Dermis microvascular lymphatic vessel endothelial cell (primary cell): ENCODE measurements at places on chromosomes 11 and 22. TPM values are rescaled to one million over a fixed set of nuclear protein-coding genes. Genes with fewer than 3 reads are reported as not detected.

GRCh38 chr22:19876314-19876940 is 21.8 kb upstream of the GNB1L start:
- DNase-seq: no peak

DNA sequence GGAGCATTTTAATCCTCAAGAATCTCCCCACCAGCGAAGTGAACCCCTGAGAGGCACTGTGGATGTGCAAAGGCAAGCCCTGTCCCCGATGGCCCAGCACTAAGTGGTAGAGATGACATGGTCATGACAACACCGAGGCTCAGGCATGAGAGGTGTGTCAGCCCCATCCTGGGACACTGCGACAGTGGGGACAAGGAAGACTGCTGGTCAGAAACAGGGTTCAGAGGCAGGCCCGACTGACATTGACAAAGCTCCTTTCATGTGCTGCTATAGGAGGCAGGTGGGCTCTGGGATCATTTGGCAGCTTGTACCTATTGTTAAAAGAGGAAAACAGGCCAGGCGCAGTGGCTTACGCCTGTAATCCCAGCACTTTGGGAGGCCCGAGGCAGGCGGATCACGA is 54.3 kb upstream of the MYEOV start:
- DNase-seq: no peak

- DNase-seq: no peak
Measured at GRCh38 chr11:19398772-19399527, 158.2 kb upstream of the E2F8 start.

DNA sequence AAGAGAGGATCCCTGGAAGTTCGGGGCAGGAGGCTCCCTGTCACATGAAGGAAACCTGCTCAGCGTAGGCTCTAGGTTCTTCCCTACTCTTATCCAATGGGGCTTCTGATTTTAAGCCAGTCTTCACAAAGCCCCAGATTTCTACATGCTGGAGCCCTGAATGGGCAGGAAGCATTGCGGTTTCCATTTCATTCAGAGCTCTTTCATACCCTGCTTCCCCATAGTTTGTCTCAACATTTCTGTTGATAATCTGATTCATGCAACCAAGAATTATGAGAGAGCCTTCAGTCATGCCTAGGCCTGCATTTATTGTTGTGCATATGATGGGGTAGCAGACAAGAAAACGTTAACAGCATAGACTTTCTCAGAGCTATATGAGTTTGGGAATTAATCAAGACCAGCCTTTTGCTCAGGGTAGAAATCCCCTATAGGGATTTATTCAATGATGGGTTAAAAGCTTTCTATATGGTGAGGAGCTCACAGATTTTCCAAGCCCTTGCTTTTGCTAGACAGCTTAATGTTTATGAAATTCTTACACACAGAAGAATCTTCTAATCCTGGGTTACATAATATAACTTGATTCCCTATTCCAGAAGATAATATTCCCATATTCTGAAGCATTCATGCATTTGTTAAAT is 15.9 kb downstream of the OR51B4 start:
- no peak for DNase-seq

- no peak for DNase-seq
Measured at GRCh38 chr11:110985547-110985946, 260.0 kb upstream of the POU2AF2 start.

DNA sequence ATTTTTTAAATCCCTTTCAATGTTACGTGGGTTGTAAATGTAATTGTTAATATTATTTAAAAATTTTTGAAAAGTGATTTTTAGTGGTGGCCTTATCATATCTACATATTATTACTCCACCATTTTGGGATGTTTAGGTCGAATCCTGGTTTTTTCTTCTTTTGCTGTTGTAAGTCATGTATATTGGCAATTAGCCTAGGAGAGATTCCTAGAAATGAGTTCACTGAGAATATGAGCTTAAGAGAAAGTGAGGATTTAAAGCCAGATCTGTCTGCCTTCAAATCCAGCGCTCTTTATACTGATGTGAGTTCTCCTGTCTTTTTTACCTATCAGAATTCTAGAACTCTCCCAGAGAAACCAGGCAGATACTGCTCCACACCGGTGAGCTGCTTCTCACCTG is 56.1 kb downstream of the PTPRJ start:
- DNase-seq: no peak

GRCh38 chr11:35983981-35984380 is 40.1 kb downstream of the LDLRAD3 start:
- no peak for DNase-seq

DNA sequence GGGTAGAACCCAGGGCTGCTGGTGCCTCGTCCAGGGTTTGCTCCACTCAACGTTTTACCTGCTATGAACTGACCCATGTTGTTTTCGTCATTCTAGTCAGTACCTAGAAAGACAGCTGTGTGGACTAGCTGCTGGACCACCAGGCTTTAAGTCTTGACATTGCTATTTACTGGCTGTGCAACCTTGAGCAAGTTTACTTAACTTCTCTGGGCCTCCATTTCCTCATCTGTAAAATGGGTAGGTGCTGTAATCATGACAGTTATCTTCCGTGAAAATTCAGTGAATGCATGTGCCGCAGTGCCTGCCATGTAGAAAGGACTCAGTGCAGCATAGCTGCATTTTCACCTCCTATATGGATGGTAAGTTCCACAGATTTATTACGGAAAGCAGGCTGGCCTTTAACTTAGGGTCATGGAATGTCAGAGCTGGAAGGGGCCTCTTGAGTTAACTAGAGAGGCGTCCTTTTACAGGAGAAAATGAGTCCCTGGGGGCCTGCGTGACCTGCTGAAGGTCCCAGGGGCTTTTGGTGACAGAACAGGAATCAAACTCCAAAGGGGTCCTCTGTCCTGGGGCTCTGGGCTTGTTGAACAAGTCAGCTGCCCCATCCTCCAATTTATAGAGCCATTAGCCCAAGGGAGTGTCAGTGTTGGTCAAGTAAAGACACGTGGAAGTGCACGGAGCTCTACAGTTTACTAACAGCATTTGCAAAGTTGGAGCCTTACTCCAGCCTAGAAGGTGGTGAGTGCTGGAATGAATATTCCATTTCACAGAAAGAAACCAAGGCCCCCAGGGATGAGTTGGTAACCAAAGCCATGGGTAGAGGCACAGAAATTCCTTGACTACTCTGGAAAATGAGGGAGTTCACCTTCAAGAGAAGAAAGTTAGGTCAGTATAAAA is 12.0 kb upstream of the MALAT1 start:
- DNase-seq: no peak

DNA sequence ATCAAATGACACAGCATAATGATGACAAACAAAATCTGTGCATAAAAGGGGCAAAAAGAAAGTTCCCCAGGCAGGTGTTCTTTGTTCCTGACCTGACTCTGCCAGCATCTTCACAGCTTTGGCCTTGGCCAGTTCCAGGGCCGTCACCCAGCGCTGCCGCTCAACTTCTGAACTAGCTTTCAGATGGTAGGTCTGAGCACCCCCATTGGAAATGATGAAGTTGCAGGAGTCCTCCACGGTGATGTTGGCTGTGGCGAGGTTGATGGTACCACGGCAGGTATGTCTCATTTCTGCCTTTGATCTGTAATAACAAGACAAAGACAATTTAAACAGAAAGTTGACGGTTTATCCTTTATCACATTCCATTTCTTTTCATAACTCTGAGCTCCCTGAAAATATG is 5.3 kb downstream of the OSBP start:
- DNase-seq: no peak

DNA sequence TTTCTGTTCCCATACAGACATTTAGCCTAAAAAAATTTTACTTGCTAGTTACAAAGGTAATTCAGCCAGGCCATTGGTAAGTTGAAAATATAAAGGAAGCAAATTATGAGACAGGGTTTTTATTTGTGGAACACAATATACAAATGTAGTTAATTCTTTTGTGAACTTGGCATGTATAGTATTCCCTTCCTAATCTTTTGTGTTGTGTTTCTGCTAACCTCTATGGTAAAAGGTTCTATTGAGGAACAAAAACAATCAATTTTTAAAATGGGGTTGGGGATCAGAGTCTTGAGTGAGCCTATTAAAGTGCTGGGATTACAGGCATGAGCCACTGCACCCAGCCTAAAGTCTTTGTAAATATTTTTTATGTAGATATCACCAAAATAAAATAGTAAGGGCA is 14.1 kb downstream of the SWAP70 start:
- DNase-seq: no peak

Gene TYMP
- 11.9 and 24.9 TPM in 2 replicates for total RNA-seq

Gene NOX4
- 55.1 and 81.8 TPM in 2 replicates for total RNA-seq

DNA sequence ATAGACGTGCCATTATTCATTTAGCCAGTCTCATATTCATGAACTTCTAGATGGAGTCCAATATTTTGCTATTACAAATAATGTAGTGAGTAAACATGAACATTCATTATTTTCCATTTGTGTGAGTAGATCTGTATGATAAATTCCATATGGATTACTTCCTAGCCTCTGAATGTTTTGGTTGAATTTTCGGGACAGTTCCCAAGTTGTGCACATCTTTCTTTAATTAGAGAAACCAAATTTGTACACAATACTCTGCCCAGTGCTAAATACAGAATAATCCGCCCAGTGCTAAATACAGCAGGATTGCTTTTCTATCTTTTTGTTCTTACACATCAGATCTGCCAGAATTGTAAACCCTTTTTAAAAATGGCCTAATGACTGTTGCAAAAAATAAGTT is 17.1 kb upstream of the APLP2 start:
- no peak for DNase-seq

DNA sequence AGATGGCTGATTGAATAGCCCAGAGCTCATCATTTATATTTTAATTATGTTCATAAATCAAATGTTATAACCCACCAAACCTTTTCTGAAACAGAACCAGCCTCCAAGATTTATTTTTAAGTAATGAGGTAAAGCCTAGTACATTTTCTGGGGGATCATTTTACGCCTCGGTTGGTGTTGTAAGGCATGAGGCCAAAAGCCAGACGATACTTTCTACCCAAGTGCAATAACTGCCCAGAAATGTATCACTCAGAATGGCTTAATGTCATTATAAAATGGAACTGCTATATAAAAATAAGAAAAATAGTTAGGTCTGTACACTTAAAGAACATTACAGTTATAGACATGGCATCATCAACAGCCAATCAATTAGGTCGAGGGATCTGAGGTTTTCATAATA is 283.3 kb downstream of the CADM1 start:
- no peak for DNase-seq

GRCh38 chr11:62129590-62130282 is 5.9 kb downstream of the INCENP start:
- no peak for DNase-seq

Gene ANKK1
- total RNA-seq: not detected in 2 replicates

GRCh38 chr22:41382610-41383009 is 868 bp downstream of the TEF start:
- DNase-seq: no peak

DNA sequence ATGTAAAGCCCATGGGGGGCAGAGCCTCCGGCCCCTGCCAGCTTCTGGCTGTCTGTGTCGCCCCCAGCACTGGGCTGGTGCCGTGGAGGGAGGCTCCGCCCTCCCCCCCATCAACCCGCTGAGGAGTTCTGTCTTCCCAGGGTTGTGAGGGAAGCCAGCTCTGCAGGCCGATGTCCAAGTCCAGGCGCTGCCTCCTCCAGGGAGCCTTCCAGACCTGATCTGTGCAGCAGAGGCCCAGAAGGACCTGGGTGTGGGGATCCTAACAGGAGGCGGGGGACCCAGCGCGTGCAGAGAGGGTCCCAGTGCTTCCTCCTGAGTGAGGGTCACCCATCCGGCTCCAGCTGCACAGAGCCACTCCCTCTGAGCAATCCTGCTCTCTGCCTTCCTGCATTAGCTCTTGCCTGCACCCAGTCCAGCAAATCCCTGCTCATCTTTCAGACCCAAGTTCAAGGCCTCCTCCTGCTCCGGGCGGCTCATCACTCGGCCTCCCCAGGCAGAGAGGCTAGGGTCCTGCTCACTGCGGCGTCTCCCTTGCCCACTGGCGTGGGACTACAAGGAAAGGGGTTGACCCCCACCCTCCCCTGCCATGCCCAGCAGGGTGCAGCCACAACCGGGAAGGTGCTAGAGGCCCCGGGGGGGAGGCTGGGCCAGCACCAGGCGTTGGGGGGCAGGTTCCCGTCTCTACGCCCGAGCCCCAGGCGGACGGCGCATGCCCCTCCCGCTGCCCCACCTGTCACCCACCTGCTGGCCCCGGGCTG is 16.4 kb downstream of the PRR33 start:
- DNase-seq: no peak

DNA sequence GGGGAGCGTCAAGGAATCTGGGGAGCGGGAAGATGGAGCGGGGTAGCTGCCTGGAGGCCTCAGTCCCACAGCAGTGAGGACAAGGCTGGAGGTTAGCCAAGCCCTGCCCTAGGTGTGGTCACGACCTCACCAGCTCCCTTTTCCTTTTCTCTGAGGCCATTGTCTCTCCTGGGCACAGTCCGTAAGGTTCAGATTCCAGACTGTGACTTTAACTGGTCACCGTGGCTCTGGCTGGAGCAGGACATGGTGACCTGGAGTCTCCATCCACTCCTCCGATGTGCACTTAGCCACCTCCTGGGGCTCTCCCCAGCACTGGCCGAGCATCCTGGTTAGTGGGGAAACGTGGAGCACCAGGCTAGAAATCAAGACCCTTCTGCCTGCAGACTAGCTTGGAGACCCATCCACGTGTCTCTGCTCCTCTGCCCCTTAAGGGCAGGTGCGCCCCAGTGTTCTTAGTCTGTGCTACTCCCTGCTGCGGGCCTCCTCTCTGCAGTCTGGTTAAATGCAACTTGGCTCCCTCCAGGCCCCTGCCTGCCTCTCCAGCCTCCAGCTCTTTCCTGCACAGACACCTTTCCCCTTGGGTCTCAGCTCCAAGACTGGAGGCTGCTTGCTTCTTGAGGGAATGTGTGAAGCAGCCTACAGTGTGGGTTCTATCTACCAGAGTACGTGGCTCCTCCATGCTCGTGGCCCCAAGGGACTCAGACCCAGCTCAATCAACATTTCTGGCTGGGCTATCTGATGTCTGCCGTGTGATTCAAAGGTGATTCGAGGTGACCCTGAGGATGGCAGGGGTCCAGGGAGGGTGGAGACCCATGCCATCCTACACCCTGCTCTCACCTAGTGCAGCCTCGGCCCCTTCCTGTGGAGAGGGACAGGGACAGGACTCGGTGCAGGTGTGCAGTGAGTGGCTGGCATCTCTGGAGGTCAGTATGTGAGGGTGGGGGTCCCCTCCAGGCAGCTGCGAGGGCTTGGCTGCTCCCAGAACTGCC is 5.2 kb downstream of the SLC25A1 start:
- DNase-seq: no peak
